Activated CD4-positive, alpha-beta T cell treated with anti-CD3 and anti-CD28 coated beads for 24 hours (primary cell): ENCODE measurements at places on chromosomes 4 and X.

GRCh38 chrX:133586443-133586842, 171.2 kb upstream of the GPC4 start:
- DNase-seq = no peak

DNA sequence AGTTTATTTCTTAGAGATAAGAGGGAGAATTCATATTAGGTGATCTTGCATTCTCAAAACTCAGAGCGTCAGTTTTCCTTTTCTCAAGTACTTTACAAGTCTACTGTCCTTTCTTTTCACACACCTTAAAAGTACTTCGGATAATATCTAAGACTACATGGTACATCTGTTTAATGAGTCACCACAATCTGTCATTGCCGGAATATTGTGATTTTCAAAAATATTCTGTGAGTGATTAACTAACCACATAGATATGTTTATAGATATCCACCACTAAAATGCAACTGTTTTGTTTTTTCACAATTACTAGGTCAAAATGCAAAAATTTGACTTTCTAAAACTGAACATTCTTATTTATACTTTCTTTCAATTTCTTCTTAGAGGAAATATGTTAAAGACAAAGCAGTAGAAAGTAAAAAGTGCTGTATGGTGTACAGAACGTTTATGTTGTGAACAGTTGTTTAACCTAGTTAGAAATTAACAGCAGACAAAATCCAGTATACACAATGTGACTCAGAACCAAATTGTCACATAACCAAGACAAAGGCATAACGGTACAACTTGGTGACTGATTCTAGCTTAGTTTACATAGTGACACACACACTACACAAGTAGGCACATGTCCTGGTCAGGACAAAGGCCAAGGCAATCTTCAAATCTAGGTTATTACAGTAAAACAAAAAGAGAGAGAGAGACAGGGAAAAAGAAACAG, 482.9 kb downstream of the NAF1 start:
- no peak for DNase-seq

DNA sequence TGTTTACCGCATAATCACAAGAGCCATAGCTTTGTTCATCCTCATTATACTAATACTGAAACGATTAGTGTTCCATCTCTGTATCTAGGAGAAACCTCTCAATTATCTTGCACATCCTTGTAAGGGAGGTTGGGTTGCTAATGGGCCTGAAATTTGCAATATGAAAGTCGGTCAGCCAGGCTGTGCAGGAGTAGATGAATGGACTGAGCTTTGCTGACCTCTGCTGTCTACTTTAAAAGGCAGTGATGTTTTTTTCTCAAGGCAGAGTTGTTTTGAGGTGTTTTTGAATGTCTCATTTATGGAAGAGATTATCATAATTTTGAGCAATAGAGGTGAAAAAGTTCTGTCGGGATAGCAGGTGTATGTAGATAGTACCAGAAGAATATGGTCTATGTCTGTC, 47.9 kb upstream of the LINC00632 start:
- no peak for DNase-seq

DNA sequence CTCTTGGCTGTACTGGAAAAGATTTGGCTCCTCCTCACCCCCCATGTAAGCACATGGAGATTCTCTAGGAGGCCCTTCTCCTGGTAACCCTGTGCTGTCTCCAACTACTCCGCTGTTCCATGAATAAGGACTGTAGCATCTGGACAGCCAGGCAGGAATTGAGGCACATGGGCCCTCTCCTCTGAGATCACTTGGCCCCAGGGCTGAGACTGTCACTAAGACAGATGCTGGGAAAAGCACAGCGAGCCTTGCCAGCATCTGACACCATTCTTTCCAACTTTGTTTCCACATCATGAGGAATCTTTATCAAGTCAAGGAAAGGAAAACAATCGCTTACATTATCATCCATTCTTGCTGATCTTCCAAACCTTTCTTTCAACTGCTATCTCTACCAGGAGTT, 222.6 kb upstream of the INTU start:
- DNase-seq = no peak

DNA sequence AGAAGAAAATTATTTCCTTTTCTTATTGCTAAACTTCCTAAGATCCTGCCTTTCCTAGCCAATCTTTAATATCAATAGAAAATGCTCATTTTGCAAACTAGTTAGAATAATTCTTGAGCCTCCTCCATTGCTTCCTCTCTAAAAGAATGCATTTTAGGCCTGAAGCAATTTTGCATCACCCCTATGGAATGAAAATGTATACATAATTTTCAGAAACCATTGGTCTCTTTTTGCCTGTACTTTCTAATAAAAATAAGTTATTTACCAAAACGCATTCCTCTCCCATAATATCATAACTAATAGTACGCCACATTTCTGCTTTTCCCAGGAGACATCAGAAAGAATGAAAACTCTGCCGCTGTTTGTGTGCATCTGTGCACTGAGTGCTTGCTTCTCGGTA, 1.7 kb downstream of the MUC7 start:
- DNase-seq = no peak

GRCh38 chr4:168880811-168881595, 129.1 kb downstream of the CBR4 start:
- DNase-seq = no peak

GRCh38 chrX:79367907-79368306, 773 bp upstream of the ITM2A start:
- DNase-seq = no peak

DNA sequence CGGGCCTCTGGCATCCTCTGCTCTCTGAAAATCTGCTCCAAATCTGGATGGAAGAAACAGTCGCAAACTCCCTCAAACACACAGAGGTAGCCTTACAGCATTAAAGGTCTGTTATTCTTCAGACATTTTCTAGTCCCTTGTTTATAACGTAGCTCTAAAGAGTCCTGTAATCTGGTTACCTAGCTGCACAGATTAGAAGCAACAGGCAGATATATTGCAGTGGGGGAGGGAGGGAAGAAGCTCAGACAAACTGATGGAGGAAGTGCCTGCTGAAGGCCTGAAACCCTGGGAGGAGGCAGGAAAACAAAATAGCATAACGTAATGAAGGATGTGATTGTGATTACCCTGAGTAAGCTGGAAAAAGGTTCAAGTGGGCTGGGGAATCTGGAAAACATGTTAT, 39.4 kb downstream of the ZCCHC12 start:
- DNase-seq = no peak

GRCh38 chr4:4712800-4713528, 146.5 kb upstream of the MSX1 start:
- DNase-seq = no peak

DNA sequence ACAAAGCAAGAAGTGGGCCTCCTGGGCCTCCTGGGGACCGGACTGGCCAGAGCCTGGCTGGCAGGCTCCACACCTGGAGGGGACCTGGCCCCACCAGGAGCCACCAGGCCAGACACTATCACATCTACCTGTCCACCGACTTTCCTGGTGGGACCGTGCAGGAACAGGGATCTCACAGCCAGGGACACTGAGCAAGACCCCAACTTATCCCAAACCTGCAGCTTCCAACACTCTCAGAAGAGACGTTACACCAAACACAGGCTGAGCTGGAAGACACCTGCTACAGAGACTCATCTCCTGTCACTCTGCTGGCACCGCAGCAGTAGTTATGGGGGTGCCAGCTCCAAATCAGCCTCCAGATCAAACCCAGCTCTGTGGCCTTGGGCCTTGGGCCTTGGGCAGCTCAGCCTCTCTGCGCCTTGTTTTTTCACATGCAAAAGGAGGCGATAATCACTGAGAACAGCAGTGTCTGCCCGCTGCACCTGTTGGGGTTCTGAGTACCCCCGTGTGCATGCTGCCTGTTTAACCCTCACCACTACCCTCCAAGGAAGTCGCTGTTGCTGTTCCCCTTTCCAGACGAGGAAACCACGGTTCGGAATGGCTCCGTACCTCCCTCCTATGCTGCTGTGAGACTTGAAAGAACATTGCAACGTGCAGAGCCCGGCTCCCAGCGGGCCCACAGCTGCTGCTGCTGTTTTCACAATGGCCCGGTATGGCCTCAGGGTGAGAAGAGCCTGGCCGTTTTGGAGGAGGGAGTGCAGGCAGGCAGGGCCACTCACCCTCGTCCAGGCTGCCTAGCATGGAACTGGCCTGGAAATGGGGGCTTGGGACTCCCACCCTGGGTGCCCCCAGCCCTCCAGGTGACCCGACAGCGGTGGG, 69.6 kb downstream of the ADRA2C start:
- no peak for DNase-seq

GRCh38 chr4:57102050-57102624, 8.0 kb downstream of the IGFBP7 start:
- no peak for DNase-seq

DNA sequence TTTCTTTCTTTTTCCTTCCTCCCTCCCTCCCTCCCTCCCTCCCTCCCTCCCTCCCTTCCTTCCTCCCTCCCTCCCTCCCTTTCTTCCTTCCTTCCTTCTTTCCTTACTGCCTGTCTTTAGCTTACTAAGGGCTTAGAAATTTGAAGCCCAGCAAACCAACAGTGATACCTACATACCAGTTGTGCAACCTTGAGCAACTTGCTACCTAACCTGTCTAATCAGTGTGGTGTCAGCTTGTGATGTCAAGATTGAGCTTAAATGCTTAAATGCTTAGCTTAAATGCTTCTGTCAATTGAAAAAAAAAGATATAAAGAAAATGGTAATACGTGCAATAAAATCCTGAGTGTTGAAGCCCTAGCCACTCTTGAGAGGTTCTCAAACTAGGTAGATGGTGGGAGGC, 728.6 kb downstream of the TRIML1 start:
- no peak for DNase-seq

DNA sequence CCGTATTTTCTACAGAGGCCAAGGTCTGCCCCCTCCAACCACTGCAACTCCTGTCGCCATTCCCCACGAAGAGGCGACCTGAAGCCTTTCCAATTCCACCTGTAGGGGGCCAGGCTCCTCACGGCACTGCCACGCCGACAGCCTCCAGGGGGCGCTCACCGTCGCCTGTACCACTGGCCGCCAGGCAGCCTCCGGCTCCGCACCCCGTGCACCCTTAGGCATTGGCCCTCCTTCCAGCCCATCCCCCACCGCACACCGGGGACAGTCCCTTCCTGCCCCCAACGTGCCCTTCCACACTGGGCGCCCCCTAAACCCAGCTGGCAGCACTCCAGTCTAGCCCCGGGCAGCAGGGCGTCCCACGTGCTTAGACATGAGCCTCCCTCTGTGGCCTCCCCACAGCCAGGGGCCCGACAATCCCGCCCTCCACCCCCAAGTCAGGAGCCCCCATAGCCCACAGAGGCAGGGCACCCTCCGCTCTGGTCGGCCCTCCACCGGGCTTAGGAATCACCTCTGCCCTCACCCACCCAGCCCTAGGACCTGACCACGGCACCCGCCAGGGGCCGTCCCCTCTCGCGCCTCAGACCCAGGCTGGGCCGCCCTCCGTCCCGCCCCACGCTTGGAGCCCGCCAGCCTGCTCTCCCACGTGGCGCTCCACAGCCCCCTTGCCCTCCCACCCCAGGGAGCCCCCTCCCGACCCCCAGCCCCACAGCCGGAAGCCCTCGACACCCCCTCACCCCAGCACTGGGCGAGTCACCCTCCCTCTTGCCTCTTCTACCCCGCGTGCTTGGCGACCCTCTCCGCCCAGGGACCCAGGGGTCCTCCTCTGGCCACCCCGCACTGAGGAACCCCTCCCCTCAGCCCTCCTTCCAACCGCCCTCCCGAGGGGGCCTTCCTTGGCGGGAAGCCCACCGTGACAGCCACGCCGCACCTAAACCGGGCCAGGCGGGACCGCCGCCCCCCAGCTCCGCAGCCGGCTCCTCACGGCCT, 711 bp downstream of the PNMA6E start:
- peak; percentile 30 for DNase-seq

DNA sequence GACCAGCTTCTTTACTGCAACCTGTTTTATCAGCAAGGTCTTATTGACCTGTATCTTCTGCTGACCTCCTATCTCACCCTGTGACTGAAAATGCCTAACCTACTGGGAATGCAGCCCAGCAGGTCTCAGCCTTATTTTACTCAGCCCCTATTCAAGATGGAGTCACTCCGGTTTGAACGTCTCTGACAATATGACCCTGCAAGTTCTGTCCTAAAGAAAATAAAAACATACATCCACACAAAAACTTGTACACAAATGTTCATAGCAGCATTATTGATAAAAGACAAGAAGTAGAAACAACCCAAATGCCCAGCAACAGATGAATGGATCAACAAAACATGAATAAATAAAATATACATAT, 59.5 kb upstream of the FAM9C start:
- DNase-seq = no peak

- DNase-seq = no peak
These were observed 189.5 kb downstream of the PRDM5 start for GRCh38 chr4:120733054-120733453.
